ENCODE measurements at places on chromosomes 12 and 14. TPM values are rescaled to one million over a fixed set of nuclear protein-coding genes. Genes with fewer than 3 reads are reported as not detected.

The PIK3C2G gene
- not detected for total RNA-seq

The KRT75 gene
- not detected for total RNA-seq

- DNase-seq, result no peak
Measured at GRCh38 chr12:3304436-3305165, 186.4 kb upstream of the PRMT8 start.

- no peak for DNase-seq
Measured at GRCh38 chr12:124410354-124411175, 115.7 kb downstream of the RFLNA start.

GRCh38 chr14:104778694-104779331 lies 16.7 kb downstream of the AKT1 start:
- no peak for DNase-seq

Data from heart left ventricle (tissue), 16 donors.